Thymus (tissue), 14 donors: ENCODE measurements at places on chromosomes 2 and 18. TPM values are rescaled to one million over a fixed set of nuclear protein-coding genes. Genes with fewer than 3 reads are reported as not detected.

- no peaks in the 10 kb centered on the region for H3K4me1 ChIP-seq
- no peaks in the 10 kb centered on the region for H3K27me3 ChIP-seq
- no peak overlapping the region for H3K27ac ChIP-seq
- DNase-seq, result no peak
- H3K4me3 ChIP-seq, result no peak overlapping the region
Observed at GRCh38 chr2:50748671-50749070, 283.3 kb downstream of the NRXN1 start.

GRCh38 chr2:8133913-8134472, 547.9 kb upstream of the ID2 start:
- no peak overlapping the region for H3K4me3 ChIP-seq
- no peaks in the 10 kb centered on the region for H3K27me3 ChIP-seq
- H3K27ac ChIP-seq, result no peak overlapping the region
- H3K36me3 ChIP-seq, result no peaks in the 10 kb centered on the region

The CD8B gene
- total RNA-seq, result 666 TPM

- no peaks in the 10 kb centered on the region for H3K27me3 ChIP-seq
- no peak overlapping the region for H3K27ac ChIP-seq
- no peak for DNase-seq
- no peaks in the 10 kb centered on the region for H3K36me3 ChIP-seq
- no peak overlapping the region for H3K4me3 ChIP-seq
- H3K4me1 ChIP-seq, result peaks cover 3% of the 10 kb centered on the region
Observed at GRCh38 chr2:112204411-112204810, 50.4 kb downstream of the ZC3H8 start.

DNA sequence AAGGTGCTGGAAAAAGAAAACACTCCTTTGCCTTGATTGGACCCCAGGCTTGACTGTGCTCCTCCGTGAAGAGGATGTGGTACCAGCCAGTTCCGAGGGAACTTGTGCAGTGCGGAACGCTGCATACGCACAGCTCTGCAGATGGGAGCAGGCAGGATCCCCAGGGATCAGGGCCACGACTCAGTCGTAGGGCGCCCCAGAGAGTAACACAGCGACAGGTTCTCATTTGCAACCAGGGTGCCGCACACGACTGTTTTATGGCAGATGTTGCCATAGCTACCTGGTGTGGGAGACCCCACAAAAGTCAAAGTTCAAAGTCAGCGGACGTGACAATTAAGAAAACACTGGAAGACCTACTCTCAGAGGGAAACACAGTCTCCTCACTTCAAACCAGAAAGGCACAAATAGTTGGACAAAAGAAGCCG, 779 bp downstream of the MALL start:
- no peak overlapping the region for H3K4me3 ChIP-seq
- no peaks in the 10 kb centered on the region for H3K4me1 ChIP-seq

DNA sequence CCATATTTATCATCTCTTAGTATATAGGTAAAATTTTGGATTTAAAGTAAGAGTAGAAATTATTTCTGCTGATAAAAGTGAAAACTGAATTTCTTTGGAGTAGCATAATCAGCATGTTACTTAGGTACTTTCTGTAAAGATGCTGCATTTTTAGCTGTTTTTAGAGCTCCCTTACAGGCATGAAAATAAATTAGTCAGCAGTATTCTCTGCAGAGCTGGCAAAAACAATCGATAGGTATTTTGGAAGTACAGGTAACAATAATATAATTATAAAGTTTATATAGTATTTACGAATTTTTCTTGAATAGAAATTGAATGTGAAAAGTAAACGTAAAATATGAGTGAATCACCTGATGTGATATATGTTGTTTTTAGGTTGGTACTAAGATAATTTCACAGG, 83.3 kb downstream of the MIB1 start:
- no peaks in the 10 kb centered on the region for H3K4me1 ChIP-seq
- H3K36me3 ChIP-seq, result no peaks in the 10 kb centered on the region
- no peak overlapping the region for H3K4me3 ChIP-seq
- H3K27me3 ChIP-seq, result no peaks in the 10 kb centered on the region
- no peak overlapping the region for H3K27ac ChIP-seq

The NEB gene
- total RNA-seq, result 3.9 TPM

The WBP1 gene
- total RNA-seq, result 56.4 TPM

The TNFAIP6 gene
- 2.3 TPM for total RNA-seq

DNA sequence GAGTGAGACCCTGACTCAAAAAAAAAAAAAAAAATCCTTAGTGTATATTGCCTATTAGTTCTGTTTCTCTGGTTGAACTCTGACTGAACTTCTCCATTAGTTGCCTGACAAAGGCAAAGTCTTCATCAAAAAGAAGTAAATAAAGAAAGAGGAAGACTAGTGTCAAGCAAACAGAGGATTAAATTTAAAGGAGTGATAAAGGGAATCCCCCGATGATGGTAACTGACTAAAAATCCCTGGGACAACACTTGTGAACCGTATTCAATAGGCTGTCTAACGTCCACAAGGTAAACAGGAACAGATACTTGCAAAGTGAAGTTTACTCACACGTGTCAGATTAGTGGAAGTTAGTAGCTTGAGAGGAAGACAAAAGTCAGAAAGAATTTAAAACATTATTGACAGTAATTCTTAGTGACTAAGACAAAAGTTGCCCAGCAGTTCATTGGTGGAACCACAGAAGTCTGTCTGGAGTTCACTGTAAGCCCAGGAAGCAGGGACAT, 26.2 kb upstream of the SPOPL start:
- no peak for DNase-seq
- no peak overlapping the region for H3K4me3 ChIP-seq
- H3K27me3 ChIP-seq, result no peaks in the 10 kb centered on the region

- H3K4me3 ChIP-seq, result no peak overlapping the region
- no peaks in the 10 kb centered on the region for H3K27me3 ChIP-seq
- no peaks in the 10 kb centered on the region for H3K4me1 ChIP-seq
- no peak overlapping the region for H3K27ac ChIP-seq
Observed at GRCh38 chr2:151775057-151775740, 40.9 kb upstream of the NEB start.

- no peak overlapping the region for H3K4me3 ChIP-seq
- no peaks in the 10 kb centered on the region for H3K36me3 ChIP-seq
- H3K4me1 ChIP-seq, result peaks cover 3% of the 10 kb centered on the region
- no peak overlapping the region for H3K27ac ChIP-seq
Observed at GRCh38 chr2:44100351-44100750, 68.3 kb upstream of the PPM1B start.

- H3K4me3 ChIP-seq, result no peak overlapping the region
- no peaks in the 10 kb centered on the region for H3K36me3 ChIP-seq
- no peaks in the 10 kb centered on the region for H3K27me3 ChIP-seq
- H3K4me1 ChIP-seq, result no peaks in the 10 kb centered on the region
- no peak for DNase-seq
Observed at GRCh38 chr2:100945930-100946607, 56.0 kb upstream of the RPL31 start.

DNA sequence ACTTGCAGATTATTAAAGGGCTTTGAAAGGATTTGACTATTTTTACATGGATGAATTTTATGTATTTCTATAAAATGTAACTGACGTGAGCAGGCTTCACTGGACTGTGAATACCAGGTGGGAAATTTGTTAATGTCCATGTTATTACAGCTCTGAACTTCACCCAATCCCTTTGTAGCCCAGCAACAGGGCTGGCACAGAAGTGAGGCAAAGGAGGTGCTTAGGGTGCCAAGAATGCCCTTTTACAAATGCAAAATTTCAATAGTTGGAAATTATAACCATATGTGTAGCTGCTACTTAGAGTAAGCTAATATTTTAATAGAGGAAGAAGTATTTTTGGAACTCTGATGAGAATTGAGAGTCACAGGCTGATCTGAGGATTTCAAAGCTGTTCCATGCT, 53.7 kb upstream of the FAM98A start:
- no peaks in the 10 kb centered on the region for H3K27me3 ChIP-seq
- no peak overlapping the region for H3K4me3 ChIP-seq
- H3K36me3 ChIP-seq, result no peaks in the 10 kb centered on the region
- H3K4me1 ChIP-seq, result no peaks in the 10 kb centered on the region

The PROM2 gene
- 2.3 TPM for total RNA-seq

The RIT2 gene
- total RNA-seq, result not detected

- no peak overlapping the region for H3K4me3 ChIP-seq
- H3K36me3 ChIP-seq, result no peaks in the 10 kb centered on the region
Observed at GRCh38 chr18:48832938-48833700, 117.6 kb downstream of the SMAD7 start.

DNA sequence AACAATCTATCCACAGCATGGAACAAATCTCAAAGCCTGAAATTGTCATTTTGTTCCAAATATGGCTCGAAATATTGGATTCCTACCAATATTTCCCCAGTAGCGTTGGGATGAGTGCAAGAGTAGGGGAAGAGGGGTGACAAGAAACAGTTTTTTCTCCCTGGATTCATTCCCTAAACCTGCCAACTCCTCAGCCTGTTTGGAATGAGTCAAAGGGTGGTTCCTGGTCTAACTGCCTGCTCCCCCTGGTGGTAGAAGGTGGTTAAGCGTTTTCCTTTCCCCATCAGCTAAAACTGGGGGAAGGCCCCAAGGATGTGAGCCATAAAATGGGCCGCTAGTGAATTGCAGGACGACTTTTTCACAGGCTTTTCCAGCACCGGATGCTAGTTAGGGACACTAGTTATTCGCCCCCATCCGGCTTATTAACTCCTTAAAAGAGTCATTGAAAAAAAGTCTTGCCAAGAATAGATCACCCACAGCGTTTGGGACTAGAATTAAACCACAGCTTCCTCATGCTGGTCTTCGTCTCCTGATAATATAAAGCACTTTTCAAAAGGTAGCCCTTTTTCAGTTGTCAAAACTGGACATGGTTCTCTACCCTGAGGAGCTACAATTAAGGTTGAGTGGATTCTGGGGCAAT, 72.5 kb downstream of the DHRS9 start:
- no peaks in the 10 kb centered on the region for H3K36me3 ChIP-seq
- no peak overlapping the region for H3K27ac ChIP-seq
- H3K4me3 ChIP-seq, result no peak overlapping the region
- H3K27me3 ChIP-seq, result no peaks in the 10 kb centered on the region
- no peaks in the 10 kb centered on the region for H3K4me1 ChIP-seq
- peak; percentile 45 for DNase-seq

DNA sequence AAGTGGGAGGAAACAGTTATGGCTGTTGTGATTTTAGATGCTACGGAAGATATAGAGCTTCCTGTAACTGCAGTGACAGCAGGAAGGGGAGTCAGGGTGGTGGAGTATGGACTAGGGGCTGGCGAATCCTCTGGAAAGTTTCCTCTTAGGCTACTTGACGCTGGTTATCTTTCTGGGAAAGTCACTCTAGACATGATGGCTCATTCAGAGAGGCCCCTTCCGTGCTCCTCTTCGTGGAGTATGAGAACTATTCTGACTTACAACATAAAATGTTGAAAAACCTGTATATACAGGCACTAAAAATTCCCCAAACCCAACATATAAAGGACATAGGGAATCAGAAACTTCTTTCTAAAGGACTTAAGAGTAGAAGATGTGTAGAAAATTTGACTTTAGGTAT, 78.8 kb downstream of the C18orf54 start:
- no peak for DNase-seq
- no peak overlapping the region for H3K4me3 ChIP-seq
- no peaks in the 10 kb centered on the region for H3K36me3 ChIP-seq

DNA sequence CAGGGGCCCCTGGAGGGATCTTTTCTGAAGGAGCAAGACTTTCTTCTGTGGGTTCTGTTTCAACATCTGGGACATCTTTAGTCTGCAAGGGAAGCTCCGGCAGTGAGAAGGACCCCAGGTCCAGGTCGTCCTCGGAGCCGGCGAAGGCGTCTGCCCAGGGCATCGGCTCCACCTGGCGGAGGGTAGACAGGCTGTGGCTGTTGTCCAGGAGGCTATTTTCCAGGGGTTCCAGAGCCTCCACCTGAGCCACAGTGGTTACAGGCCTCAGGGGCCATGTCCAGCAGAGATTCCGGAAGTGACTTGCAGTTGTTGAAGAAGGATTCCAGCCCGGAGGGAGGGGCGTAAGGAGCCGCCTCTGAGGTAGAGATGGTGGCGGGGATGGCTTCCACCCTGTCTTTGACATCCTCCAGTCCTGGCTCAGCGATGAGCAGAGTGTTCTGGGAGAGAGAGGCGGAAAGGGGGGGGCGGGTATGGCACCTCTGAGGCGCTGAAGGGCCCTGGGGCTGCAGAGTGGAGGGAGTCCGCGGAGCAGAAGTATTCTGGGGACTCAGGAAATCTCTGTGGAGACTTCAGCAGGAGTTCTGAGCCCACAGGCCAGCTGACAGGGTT, 891.3 kb upstream of the LRRTM1 start:
- H3K4me1 ChIP-seq, result no peaks in the 10 kb centered on the region
- no peak overlapping the region for H3K4me3 ChIP-seq
- no peaks in the 10 kb centered on the region for H3K27me3 ChIP-seq
- no peak overlapping the region for H3K27ac ChIP-seq
- no peak for DNase-seq

GRCh38 chr18:57210107-57210715, 63.3 kb downstream of the BOD1L2 start:
- H3K36me3 ChIP-seq, result no peaks in the 10 kb centered on the region
- H3K4me1 ChIP-seq, result no peaks in the 10 kb centered on the region
- DNase-seq, result no peak
- peaks cover 15% of the 10 kb centered on the region for H3K27me3 ChIP-seq
- H3K4me3 ChIP-seq, result no peak overlapping the region

DNA sequence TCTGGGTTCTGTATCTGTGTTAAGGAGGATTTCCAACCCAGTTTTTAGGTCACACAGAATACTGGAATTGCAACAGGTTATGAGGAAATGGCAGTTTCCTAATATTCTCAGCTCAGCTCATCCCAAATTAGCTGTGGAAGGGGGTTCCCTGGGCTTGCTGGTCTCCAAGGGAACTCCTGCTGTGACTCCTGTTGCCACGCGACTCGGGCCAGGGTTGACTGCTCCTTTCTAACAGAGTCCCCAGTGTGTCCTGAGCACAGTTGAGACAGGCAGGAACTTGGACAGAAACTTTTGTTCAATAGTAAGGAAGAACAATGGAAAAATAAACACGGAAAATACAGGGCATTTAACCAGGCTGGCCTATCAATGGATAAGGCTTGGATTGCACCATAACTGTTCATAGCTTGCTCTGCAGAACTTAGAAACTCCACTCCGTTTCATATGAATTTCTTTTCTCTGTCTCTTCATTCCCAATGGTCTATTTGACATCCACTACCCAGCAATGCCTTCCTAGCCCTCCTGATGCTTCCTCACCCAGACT, 3.8 kb upstream of the ROCK2 start:
- DNase-seq, result no peak
- no peaks in the 10 kb centered on the region for H3K36me3 ChIP-seq
- no peak overlapping the region for H3K27ac ChIP-seq

The SPAST gene
- 28.5 TPM for total RNA-seq

The SIX3 gene
- not detected for total RNA-seq

- no peaks in the 10 kb centered on the region for H3K27me3 ChIP-seq
- DNase-seq, result no peak
- H3K27ac ChIP-seq, result no peak overlapping the region
- no peaks in the 10 kb centered on the region for H3K36me3 ChIP-seq
- H3K4me3 ChIP-seq, result no peak overlapping the region
Observed at GRCh38 chr2:134667541-134667940, 51.3 kb downstream of the TMEM163 start.

The IL36RN gene
- total RNA-seq, result 0.09 TPM

The SPDYA gene
- 0.47 TPM for total RNA-seq

DNA sequence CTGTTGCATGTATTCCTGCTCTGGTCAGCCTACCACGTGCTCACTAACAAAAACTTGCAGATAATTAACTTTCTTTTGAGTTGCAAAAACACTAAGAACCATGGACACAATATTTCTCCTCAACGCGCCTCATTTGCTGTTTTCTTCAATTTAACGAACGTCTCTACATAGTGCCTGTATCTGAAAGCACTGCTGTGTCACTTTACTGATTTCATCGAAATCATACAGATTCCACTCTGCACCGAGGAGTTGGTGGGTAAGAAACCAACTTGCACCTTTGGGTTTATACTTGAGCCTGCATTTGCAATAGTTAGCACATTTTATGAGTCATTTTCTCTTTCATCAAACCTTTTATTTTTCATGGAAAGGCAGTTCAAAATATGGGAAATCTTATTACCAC, 145.8 kb downstream of the DCDC2C start:
- no peaks in the 10 kb centered on the region for H3K36me3 ChIP-seq
- DNase-seq, result no peak
- no peak overlapping the region for H3K4me3 ChIP-seq
- no peaks in the 10 kb centered on the region for H3K4me1 ChIP-seq
- no peaks in the 10 kb centered on the region for H3K27me3 ChIP-seq
